ENCODE measurements at places on chromosomes 5 and 9.

- no peak overlapping the region for H3K27ac ChIP-seq
- no peaks in the 10 kb centered on the region for H3K36me3 ChIP-seq
- H3K4me3 ChIP-seq, result no peak overlapping the region
- no peaks in the 10 kb centered on the region for H3K27me3 ChIP-seq
- no peaks in the 10 kb centered on the region for H3K4me1 ChIP-seq
Measured at GRCh38 chr5:79859588-79859987, 131.5 kb downstream of the MTX3 start.

- no peak overlapping the region for H3K27ac ChIP-seq
- H3K36me3 ChIP-seq, result no peaks in the 10 kb centered on the region
- H3K27me3 ChIP-seq, result no peaks in the 10 kb centered on the region
- peaks cover 32% of the 10 kb centered on the region for H3K4me1 ChIP-seq
- no peak for DNase-seq
- no peak overlapping the region for H3K4me3 ChIP-seq
Measured at GRCh38 chr9:131743096-131743495, 3.2 kb upstream of the RAPGEF1 start.

GRCh38 chr9:137163365-137163715, 6.5 kb downstream of the LRRC26 start:
- H3K4me3 ChIP-seq, result no peak overlapping the region
- peaks cover 95% of the 10 kb centered on the region for H3K27me3 ChIP-seq
- peaks cover 49% of the 10 kb centered on the region for H3K4me1 ChIP-seq

- H3K4me3 ChIP-seq, result no peak overlapping the region
- H3K27ac ChIP-seq, result no peak overlapping the region
- DNase-seq, result no peak
Measured at GRCh38 chr5:139016186-139016585, 141.1 kb upstream of the LRRTM2 start.

- DNase-seq, result no peak
- H3K4me1 ChIP-seq, result no peaks in the 10 kb centered on the region
- H3K27me3 ChIP-seq, result no peaks in the 10 kb centered on the region
- no peak overlapping the region for H3K27ac ChIP-seq
- H3K4me3 ChIP-seq, result no peak overlapping the region
Measured at GRCh38 chr5:149406203-149406978, 27.3 kb upstream of the IL17B start.

DNA sequence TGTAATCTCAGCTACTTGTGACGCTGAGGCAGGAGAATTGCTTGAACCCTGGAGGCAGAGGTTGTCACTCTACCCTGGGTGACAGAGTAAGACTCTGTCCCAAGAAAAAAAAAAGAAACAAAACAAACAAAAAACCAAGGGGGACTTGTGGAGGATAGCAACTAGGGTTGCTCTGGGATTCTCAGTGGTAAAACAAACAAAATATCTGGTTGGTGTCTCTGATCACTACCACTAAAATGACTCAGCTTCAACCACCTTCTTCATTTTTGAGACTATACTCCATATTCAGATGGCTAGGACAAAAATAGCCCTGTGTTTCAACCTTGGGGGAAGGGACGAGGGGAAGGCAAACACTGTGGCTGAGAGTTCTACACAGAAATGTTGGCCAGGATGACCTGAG, 110.3 kb downstream of the ARRDC3 start:
- no peak for DNase-seq
- H3K27me3 ChIP-seq, result no peaks in the 10 kb centered on the region
- no peak overlapping the region for H3K4me3 ChIP-seq
- no peak overlapping the region for H3K27ac ChIP-seq

- H3K4me3 ChIP-seq, result no peak overlapping the region
- H3K36me3 ChIP-seq, result no peaks in the 10 kb centered on the region
- H3K4me1 ChIP-seq, result peaks cover 6% of the 10 kb centered on the region
- DNase-seq, result no peak
Measured at GRCh38 chr5:128962211-128962610, 3.1 kb upstream of the SLC27A6 start.

DNA sequence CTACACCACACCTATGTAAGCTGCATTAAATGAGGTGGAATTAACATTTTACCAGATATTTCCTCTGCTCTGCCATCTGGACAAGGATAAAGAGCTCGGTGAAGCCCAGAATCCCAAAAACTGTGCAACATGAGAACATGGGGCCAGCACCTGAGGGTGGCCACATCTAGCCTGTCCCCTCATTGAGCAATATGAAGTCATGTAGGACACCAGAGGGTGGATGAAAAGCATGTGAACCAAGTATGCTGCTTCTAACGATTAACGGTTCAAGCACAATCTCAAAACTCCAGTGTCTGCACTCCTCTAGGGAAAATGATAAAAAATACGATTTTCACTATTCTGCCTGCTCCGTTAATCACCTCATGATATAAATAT, 545.8 kb downstream of the EBF1 start:
- H3K27ac ChIP-seq, result no peak overlapping the region
- no peaks in the 10 kb centered on the region for H3K27me3 ChIP-seq
- no peaks in the 10 kb centered on the region for H3K36me3 ChIP-seq
- H3K4me3 ChIP-seq, result no peak overlapping the region

DNA sequence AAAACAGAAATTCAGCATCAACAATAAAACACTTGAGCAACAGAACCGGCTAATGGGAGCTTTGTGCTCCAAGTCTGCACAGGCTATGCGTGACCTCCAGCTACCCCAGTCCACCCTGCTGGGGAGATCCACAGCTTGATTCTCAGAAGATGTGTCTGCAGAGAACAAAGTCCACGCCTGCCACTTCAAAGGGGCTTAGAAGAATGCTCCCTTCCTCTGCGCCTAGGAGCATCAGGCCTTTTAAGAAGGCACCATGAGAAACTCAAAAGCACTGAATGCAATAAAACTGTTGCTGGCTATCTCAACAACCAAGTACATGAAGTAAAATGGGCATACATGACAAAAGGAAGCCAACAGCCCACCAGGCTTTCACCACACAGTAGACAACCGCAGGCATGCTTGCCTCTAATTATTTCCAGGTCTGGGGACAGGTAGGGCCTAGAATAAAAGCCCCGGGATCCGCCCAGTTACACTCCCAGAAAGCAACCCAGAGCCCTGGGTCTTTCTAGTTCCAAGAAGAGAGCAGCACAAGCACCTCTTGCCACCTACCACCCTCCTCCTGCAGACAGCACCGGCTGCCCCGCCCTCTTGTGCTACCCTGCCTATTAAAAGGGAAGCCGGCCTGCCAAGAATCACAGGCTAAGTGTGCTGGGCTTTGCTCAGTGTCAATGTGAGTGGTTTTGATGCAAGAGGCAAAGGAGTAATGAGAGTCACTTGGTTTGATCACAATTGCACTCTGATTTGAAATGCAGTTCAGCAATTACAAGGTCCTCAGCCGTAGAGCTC, 123.2 kb downstream of the SPOCK1 start:
- H3K4me3 ChIP-seq, result no peak overlapping the region
- H3K27ac ChIP-seq, result no peak overlapping the region
- peaks cover 2% of the 10 kb centered on the region for H3K27me3 ChIP-seq
- H3K4me1 ChIP-seq, result no peaks in the 10 kb centered on the region

DNA sequence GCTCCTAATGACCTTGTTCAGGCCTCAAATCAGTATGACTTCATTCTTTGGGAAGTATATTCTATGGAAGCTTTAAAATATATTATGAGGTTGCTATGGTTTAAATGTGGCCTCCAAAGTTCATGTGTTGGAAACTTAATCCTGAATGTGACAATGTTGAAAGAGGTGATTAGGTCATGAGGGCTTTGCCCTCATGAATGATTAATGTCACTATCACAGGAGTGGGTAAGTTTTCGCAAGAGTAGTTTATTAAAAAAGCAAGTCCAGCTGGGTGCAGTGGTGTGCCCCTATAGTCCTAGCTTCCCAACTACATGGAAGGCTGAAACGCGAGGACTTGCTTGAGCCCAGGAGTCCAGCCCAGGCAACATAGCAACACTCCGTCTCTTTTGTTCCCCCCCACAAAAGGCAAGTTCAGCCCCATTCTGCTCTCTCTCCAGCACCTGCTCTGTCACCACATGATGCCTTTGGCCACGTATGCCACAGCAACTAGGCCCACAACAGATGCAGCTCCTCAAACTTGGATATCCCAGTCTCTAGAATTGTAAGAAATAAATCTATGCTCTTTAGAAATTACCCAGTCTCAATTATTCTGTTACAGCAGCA, 105.3 kb downstream of the SIL1 start:
- H3K4me1 ChIP-seq, result peaks cover 54% of the 10 kb centered on the region
- no peak for DNase-seq
- no peaks in the 10 kb centered on the region for H3K36me3 ChIP-seq
- H3K27me3 ChIP-seq, result no peaks in the 10 kb centered on the region

GRCh38 chr5:181261320-181262049, 542 bp upstream of the TRIM52 start:
- DNase-seq, result peak; percentile 93
- H3K36me3 ChIP-seq, result peaks cover 10% of the 10 kb centered on the region
- H3K4me1 ChIP-seq, result peaks cover 17% of the 10 kb centered on the region
- H3K27ac ChIP-seq, result peak overlapping the region; percentile 98
- no peaks in the 10 kb centered on the region for H3K27me3 ChIP-seq
